NCI-H524 treated with DMSO at 0.1 percent for 48 hours (cell line): ENCODE measurements at places on chromosomes 6 and 20.

DNA sequence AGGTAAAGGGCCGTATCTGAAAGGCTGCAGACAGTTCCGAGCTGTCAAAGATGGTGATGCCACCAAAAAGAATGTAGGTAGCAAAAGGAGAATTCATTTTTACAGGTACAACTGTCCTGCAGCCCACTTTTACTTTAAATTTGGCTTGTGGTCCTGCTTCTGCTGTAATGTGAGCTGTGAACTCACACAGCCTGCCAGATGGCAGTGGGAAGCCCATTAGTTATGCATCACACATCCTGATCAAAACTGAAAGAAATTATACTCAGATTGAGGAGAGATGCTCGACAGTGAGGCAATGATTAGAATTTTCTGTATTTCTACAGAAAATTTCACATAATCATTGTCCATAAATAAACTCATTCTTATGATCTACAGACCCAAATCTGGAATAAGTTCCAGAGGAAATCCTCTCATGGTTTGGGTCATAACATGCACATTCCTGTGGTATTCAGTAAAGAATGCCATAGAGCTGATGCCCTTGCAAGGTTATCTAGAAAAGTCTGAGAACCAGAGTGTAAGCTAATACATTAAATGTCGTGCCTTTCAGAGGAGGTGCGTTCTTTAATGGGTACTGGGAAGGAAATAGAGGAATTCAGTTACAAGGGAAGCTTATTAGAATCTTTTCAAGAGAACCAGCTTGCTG, 23.9 kb upstream of the E2F3 start:
- DNase-seq, result no peak

GRCh38 chr6:111464184-111464583, 18.8 kb downstream of the REV3L start:
- no peak for DNase-seq

DNA sequence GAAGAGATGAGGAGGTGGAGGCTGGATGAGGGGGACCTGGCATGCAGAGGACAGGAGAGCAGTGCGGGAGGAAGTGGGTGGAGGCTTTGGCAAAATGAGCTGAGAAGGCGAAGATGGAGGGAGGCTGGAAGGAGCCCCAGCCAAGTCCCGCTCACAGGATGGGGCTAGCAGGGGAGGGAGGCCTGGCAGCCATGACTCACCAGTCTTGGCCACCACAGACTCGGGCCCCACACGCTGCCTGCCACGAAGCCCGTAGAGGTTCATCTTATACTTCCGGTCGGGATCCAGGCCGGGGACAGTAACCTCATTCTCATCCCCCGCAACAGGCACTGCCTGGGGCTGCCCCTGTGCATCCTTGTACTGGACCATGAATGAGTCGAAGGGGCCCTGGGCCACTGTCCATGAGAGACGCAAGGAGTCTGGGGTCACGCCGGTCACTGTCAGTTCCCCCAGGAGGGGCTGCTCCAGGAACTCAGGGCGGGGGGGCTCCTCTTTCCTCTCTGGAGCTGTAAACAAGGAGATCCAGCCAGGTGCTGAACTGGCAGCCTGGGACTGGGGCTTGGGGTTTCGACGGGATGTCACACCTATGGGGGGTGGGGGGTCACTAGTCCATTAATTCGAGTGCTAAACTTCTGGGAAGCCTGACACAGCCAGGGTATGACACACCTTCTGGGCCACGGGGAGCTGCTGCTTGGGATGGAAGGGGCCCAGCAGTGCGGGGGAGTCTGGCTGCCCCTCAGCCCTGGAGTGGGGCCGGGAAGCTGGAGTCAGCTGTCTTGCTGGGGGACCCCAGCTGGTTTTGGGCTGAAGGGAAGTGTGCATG, 27.8 kb downstream of the TNXB start:
- DNase-seq, result no peak

- no peak for DNase-seq
Measured at GRCh38 chr20:59403261-59403961, 103.0 kb downstream of the EDN3 start.

GRCh38 chr6:30875244-30876038, 8.9 kb upstream of the DDR1 start:
- peak; percentile 57 for DNase-seq

GRCh38 chr6:132746048-132746447, 11.7 kb downstream of the VNN2 start:
- DNase-seq, result no peak

GRCh38 chr6:167351656-167352345, 26.9 kb downstream of the TTLL2 start:
- DNase-seq, result no peak
